ENCODE measurements at places on chromosomes 11 and 22.

- peak; percentile 9 for DNase-seq
These were observed 13.2 kb downstream of the TANGO2 start for GRCh38 chr22:20034143-20034542.

DNA sequence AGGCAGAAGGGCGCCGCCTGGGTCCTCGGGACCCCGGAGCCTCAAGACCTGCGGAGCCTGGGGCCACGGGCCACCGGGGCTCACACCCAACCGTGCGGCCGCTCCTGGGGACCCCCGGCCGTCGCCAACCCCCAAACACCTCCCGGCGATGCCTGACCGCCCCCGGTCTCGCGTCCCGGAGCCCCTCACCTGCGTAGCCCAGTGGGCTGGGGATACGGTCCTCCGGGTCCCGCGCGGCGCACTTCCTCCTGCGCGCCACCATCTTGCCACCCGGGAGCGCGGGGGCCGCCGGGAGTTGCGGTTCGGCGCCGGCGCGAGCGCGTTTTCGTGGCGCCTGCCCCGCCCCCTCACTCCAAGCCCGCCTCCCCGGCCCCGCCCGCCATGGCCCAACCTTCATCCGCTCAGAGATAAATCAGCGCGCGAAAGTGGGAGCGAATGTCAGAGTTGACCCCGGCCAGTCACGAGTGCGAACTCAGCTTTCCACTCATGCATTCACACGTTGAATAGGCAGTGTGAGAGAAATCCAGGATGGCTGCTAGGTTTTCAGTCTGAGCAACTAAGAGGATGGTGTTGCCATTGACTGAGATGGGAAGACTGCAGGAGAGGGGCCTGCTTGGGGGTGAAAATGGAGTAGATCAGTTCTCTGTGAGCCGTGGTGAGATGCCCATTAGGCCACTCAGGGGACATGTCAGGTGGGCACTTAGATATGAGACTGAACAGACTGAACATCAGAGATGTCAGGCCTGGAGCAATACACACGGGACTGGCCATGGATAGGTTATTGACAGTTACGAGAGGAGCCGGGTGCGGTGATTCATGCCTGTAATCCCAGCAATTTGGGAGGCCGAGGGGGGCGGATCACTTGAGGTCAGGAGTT, at the start of gene RRP7A:
Gene RRP7A, minus strand, starts transcription at position 272 of the 877 bp plus-strand sequence. Its CDS starts 10 bp downstream, at position 262.
- DNase-seq, result peak; percentile 93

- peak; percentile 19 for DNase-seq
These were observed 10.5 kb downstream of the RPL27A start for GRCh38 chr11:8693010-8693551.

- DNase-seq, result no peak
These were observed 16.7 kb upstream of the MYEOV start for GRCh38 chr11:69277074-69277809.

GRCh38 chr11:63478896-63479295, 12.1 kb downstream of the PLAAT5 start:
- peak; percentile 78 for DNase-seq

GRCh38 chr11:116328391-116328790, 444.4 kb downstream of the BUD13 start:
- DNase-seq, result no peak

DNA sequence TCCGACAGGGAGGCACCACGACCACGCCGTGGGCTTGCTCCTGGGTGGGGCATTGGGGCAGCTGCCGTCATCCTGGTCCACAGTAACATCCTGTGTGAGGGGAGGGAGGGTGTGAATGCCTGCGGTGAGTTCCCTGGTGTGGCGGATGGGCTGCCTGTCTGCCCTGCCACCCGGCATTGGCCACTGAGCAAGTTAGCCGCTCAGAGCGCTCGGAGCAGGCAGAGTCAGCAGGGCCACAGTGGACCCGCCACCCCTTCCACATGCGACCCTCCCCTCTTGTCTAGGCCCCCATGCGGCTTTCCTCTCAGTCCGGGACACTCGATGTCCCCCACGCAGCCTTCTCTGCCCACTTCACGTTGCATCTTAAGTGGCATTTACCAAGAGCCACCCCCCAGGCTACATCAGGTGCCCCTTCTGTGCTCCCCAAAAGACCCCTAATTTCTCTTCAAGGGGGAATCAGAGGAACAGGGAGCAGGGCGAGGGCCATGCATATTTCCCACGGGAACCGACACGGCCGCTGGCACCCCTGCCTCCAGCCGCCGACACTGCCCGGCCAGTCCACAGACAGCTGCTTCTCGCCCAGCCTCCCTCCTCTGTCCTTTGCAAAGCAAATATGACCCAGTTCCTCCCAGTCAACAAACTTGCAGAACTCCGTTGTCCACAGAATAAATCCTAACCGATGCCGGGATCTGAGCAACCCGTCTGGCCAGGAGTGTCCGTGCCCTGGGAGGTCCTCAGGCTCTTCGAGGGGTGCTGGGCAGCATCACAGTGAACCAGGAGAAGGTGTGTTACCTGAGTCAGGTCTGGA, 1482.1 kb downstream of the TBC1D22A start:
- DNase-seq, result no peak

GRCh38 chr11:95576146-95576845, 213.3 kb downstream of the FAM76B start:
- DNase-seq, result no peak

DNA sequence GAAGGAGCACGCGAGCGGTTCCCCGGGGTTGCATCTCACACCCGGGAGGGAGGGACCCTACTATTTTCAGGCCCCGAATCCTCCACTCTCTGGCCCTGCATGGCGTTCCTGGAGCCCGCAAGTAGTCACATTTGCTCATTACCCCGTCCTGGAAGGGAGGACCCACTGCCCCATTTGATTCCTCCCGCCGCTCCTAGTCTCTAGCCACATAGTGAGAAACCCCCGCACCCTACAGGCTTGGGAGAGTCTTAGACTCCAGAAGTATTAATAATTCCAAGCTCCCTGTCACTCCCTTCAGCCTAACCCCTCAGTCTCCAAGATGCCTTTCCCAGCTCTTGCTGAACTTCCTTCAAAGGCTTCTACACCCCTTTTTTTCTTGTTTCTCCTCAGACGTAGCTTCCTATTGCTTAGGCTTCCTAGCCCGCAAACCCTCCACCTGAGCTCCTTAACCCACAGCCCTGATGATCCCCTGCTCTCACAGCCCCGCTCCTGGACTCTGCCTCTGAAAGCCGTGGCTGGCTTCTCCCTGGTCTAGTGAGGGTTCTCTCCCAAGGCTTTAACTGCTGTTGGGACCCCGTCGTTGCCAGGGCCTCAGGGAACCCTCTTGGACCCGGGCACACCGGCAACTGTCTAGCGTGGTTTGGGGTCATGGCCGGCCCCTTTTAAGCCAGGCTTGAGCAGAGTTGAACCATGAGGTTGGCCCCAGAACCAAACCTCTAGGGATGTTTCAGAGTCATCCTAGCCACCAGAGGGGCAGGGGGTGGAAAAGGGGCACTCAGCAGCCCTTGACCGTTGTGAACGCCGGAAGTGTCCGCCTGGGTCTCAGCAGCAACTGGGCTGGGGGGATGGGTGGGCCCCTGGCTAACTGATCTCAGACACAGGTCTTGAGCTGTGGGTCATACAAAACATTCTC, 862 bp downstream of the GGA1 start:
- peak; percentile 67 for DNase-seq

- DNase-seq, result no peak
These were observed 9.0 kb downstream of the PAX6 start for GRCh38 chr11:31802000-31802551.

GRCh38 chr22:26837784-26838470, 180.5 kb downstream of the MIAT start:
- no peak for DNase-seq

DNA sequence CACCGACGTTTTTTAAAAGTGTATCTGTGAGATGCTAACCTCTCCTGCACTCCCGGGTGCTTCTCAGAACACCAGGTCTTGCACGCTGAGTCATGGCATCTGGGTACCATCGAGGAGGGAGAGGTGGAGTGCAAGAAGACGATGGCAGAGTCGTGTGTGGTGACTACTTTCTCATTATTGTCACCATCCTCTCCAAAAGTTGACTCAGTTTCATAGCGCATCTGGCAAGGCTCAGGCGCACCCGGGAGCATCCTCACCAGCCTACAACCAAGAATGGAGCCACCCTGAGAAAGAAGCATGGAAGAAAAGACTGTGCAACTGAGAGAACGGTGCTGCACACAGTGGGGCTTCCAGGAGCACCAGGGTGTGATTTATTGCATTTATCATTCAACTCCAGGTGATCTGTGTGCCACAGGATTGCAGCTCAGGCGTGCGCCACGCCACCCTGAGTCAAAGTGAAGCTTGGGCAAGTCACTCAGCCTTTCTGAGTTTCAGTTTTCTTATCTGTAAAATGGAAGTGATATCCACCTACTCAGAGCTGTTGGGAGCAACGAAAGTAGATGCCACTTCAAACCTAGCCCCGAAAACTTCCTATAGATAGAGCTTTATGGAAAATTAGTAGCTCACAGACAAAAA, 65.4 kb downstream of the LINC01488 start:
- DNase-seq, result no peak

DNA sequence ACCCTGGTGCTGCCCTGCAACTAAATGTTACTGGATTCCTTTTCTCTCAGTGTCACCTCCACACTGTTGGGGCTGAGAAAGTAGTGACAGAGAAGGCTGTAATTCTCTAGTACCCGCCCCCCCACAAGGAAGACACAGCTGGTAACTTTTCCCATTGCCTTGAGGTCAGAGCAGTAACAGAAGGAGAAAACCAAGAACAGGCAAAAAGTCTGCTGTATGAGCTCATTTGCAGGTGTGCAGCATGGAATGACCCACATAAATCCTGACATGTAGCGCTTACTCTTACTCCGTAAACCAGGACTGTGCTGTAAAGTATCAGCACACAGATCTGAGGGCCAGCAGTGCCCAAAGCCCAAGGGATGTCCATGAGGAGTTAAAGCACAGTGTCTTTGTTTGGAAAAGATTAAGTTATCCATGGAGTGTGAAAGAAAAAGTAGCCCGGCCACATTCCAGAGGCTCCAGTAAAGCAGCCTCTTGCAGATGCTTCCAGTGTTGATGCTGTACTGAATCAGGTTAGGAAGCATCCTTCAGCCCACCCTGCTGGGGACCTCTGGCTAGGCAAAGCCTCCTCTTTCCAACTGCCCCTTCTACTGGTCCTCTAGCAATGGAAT, 120.7 kb downstream of the PLEKHA7 start:
- no peak for DNase-seq

- peak; percentile 53 for DNase-seq
These were observed 13.7 kb downstream of the SULT4A1 start for GRCh38 chr22:43848366-43849171.

DNA sequence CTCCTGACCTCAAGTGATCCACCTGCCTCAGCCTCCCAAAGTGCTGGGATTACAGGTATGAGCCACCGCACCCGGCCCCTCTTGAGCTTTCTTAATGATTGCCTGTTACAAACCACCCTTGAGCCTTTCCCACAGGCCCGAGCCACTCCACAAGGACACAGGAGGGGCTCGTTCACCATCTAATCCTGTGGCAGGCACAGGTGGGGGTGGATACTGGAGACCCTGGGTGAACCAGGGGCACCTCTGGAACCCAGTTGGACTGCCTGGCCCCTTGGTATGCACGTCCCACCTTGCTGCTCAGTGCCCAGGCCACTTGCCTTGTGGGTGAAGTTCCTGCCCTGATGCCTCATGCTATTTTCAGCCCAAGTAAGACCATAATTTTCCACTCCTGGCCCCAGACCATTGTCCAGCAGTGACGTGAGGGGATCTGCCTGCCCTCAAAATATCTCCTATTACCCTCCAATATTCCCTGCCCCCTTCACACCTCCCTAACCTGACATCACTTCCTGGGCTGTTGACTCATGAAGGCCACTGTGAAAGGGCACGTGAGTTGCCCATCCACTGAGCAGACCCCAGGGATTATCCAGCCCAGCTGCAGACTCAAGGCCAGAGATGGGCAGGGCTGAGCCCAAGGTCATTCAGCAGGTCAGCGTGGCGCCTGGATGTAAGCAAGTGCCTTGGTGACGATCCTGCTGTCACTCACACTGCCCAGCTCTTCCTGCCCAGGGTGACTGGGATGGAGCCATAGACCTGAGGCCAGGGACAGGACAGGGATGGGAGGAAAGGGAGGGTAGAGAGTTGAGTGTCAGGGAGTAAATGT, 19.6 kb downstream of the P2RY2 start:
- peak; percentile 62 for DNase-seq

DNA sequence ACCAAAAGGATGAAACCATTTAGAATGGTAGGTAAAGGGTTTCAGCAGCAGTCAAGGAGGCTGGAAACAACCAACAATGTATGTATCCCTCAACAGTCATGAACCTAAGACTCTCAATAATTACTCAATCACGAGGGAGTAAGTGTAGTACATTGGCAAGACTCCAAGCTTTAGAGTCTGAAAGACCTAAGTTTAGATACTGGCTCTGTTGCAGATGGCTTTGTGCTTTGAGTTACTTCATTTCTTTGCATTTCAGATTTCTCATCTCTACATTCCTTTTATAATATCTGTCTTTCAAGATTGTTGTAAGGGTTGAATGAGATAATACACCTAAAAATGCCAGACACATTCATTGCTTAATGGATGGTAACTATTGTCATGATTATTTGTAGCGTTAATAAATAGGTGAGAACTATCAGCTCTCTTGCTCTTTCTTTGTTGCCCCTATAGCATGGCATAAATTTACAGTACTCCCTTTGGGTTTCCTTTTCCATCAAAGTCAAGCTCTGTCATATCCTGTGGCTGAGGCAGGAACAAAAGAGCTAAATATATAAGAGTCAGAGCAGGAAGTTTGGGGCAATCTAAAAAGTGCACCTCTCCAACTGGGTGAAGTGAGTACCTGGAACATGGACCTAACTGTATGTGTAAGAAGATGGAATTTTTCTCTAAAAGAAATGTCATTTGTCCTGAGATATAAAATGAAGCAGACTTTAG, 228.2 kb upstream of the ZC3H12C start:
- DNase-seq, result peak; percentile 73

DNA sequence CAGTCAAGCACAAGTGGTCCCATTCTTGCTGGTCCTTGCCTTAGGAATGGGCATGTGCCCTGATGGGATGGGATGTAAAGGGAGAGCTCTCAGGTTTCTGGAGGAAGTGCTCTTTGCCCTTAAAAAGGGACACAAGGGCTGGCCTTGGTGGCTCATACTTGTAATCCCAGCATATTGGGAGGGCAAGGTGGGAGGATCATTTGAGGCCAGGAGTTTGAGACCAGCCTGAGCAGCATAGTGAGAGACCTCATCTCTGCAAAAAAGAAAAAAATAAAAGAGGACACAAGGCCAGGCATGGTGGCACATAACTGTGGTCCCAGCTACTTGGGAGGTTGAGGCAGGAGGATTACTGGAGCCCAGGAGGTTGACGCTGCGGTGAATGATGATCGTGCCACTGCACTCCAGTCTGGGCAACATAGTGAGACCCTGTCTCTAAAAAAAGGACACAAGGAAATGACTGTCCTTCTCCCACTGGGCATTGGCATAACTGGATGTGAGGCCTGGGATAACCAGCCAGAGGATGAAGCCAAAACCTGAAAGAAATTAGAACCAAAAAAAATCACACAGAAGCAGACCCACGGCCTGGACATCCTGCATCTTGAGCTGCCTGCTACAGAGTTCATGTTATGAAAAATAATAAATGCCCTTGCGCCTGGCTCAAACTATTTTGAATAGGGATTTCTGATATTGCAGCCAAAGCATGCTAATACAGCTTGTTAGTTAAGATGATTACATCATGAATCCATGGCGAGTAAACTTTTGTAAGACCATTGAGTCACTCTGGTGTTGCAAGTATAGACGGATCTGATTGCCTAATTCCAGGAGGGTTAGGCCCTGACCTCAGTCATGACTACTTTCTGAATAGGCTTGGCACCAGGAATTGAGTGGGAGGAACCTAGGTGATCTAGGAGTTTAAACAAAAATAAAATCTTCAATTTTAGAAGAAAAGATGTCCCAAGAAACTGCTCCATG, 12.9 kb upstream of the CRKL start:
- DNase-seq, result peak; percentile 99

GRCh38 chr11:93646399-93646798, 15.1 kb upstream of the CEP295 start:
- no peak for DNase-seq
